ENCODE measurements at places on chromosomes 1 and 21.

- no peak for DNase-seq
Observed at GRCh38 chr1:80258659-80259058, 1252.1 kb upstream of the ADGRL4 start.

DNA sequence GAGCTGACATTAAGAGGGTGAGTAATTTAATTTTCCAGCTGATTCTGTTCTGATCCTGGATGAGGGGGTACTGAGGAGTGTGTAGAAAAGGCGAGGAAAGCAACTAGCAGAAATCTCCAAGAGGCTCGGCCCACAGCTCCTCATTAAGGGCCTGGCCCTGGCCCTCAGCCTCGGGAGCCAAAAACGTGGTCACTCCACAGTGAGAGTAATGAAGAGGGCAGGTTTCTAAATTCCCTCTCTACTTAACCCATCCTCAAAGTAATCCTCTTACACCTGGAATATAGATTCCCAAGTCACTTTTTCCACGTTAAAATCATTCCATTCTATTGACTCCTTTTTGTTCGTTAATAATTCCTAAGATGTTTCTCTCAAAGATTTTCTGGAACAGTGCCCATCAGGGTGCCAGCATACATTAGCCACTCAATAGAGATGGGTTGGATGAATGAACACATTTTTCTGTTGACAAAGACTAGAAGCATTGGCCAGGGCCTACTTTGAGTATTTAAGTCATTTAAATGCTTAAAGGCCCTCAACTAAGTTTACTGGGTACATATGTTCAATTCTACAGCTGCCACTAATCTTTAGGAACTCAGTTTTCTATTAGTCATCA is 1.1 kb upstream of the COL11A1 start:
- DNase-seq: no peak

- DNase-seq: no peak
Observed at GRCh38 chr1:9165396-9165795, 36.5 kb upstream of the GPR157 start.

DNA sequence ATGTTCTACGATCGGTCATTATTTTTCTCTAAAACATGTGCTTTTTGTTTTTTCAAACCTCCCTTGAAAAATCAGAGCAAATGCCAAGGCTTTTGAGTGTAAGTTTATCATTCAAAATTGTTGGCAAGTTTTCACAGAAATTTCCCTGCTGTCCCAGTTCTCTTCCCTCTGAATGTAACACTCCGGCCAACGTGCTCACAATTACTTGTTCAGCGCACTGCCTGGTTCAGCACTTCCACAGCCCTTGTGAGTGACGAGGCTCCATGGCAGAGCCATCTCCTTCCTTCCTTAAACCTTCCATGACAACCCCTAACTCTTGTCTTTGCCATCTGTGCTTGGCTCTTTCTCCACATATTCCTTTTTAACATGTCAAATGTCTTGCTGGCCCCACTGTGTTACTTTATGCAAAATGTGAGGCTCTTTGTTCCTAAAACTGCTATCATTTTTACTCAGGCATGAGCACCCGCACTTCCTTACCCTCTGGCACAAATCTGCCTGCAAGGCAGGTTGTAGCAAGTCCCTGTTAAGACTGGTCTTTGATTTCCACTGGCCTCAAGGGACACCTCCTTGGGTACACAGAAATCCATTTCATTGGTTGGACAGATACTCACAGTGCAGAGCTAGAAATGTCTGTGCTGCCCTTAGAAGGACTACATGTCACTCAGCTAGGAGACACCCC is 142.8 kb downstream of the HUNK start:
- no peak for DNase-seq

GRCh38 chr1:8398086-8398485 is 80.2 kb downstream of the SLC45A1 start:
- DNase-seq: no peak

GRCh38 chr1:232213928-232214327 is 416.0 kb downstream of the SIPA1L2 start:
- DNase-seq: no peak
